ENCODE measurements at places on chromosomes 3 and 15. TPM values are rescaled to one million over a fixed set of nuclear protein-coding genes. Genes with fewer than 3 reads are reported as not detected.
A peak's percentile ranks its signal among the peaks of the same experiment; 100 is the strongest.

GRCh38 chr15:59437142-59437816 is 707 bp upstream of the FAM81A start:
- DNase-seq, result no peak

Gene FOXB1
- not detected for total RNA-seq

GRCh38 chr15:98733098-98733497 is 84.8 kb downstream of the IGF1R start:
- DNase-seq, result no peak

- DNase-seq, result peak; percentile 59
Observed at GRCh38 chr3:61564395-61565059, 3.2 kb downstream of the PTPRG start.

- DNase-seq, result no peak
Observed at GRCh38 chr3:48233542-48233941, 7.4 kb upstream of the ZNF589 start.

Gene MAN2C1
- total RNA-seq, result 70.3 TPM

Gene ATP13A3
- total RNA-seq, result 146 TPM

DNA sequence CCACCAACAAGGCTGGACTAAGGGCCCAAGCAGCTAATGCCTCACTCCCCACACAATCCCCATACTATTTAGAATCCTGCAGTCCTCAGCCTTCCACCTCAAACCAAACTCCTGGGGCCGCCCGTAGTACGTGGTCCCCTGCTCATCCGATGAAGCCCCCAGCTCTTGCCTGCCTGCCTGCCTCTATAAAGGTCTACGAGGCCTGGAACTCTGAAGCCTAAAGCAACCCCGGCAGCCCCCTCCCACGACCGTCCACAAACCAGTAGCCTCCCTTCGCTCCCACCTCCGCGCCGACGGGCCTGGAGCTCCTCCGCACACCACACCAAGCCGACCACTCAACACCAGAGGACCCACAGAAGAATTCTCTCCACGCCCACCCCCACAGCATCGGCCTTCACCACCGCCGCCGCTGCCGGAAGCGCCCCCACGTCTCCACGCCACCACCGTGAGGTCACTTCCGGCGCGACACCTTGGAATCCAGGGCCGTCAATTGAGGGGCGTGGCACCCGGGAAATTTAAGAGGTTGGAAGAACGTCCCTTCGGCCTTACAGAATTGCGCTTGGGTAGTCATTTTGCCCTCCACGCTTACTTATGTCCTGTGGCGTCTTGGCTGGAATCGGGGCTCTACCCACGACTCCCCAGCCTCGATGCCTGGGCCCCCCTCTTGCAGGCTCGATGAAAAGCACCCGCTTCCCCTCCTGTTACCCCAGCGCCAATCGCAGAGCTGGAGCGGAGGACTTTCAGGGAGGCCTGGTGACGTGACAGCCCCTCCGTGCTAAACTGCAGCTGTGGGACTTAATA is at the start of gene EDC3:
EDC3 (minus strand) TSS at position 428 of the 801 bp plus-strand sequence. CDS start 20,900 bp downstream, outside the sequence.
- DNase-seq, result peak; percentile 78

GRCh38 chr3:134028486-134029255 is 1.1 kb downstream of the SLCO2A1 start:
- no peak for DNase-seq

Gene BCL2A1
- total RNA-seq, result 0.94 TPM

DNA sequence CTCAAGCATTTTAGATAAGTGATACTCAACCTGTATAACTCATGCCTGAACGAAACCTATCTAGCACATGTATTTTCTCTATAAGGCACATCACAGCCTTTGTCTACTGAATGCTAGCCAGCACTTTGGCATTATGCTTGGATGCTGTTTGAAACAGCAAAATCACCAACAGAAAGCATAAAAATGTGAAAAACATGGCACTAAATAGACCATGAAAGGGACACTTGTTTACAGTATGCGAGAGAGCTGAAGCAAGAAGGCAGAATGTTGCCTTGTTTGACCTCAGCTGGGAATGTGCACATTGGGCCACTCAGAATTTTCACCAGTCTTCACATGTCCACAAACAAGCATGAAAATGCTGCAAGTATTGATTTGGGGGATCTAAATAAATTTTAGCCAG is 59.5 kb downstream of the MINDY2 start:
- no peak for DNase-seq

Gene MAGI1
- 49.4 TPM for total RNA-seq

GRCh38 chr3:63993653-63994079 is 29.6 kb downstream of the PSMD6 start:
- DNase-seq, result peak; percentile 51

GRCh38 chr15:62847900-62848489 is 194.6 kb upstream of the TPM1 start:
- DNase-seq, result peak; percentile 59

Gene DPPA2
- total RNA-seq, result not detected

- no peak for DNase-seq
Observed at GRCh38 chr15:88814393-88814792, 11.2 kb downstream of the ACAN start.

DNA sequence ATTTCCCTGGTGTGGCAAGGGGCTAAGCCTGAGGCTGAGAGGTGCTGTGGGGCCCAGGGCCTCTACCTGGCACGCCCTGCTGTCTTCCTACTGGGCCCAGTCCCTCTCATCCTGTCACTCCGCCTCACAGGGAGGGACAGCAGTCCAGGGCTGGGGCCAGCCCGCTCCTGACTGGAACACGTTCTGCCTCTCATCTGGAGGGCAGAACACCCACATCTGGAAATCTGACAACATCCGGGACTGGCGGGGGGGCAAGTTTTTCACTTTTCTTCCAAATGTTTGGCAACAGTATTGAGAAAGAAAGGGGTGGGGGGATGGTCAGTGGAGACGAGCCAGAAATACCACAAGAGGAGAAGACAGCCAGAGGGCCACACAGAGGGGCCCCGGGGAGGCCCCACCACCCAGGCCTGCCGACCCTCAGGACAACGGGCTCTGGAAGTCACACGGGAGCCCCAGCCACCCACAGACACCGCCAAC is 1.8 kb upstream of the MYL3 start:
- no peak for DNase-seq

- no peak for DNase-seq
Observed at GRCh38 chr3:126322181-126322967, 34.8 kb downstream of the KLF15 start.

Gene LAMB2
- total RNA-seq, result 47.6 TPM

- no peak for DNase-seq
Observed at GRCh38 chr15:35925275-35926006, 379.5 kb upstream of the DPH6 start.

DNA sequence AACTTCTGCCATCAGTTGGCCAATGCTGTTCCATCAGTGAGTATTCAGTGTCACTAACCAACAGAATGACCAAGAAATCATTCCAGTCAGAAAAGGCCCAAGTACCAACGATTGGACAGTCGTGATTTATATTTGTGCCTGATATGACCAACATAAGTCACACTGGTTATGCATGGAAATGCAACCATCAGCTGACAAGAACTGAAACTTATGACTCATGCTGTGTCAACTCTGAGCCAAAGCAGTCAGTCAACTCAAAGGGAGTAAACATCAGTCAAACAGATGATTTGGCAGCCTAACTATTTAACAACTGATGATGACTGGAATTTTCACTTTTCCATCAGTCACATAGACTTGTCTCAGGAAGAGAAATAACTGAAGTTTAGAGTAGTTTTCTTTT is 142.4 kb downstream of the ANXA2 start:
- DNase-seq, result no peak

- DNase-seq, result no peak
Observed at GRCh38 chr3:352599-352998, 156.0 kb downstream of the CHL1 start.

Gene LDHAL6B
- not detected for total RNA-seq

- no peak for DNase-seq
Observed at GRCh38 chr15:92864127-92864814, 35.9 kb upstream of the CHD2 start.

DNA sequence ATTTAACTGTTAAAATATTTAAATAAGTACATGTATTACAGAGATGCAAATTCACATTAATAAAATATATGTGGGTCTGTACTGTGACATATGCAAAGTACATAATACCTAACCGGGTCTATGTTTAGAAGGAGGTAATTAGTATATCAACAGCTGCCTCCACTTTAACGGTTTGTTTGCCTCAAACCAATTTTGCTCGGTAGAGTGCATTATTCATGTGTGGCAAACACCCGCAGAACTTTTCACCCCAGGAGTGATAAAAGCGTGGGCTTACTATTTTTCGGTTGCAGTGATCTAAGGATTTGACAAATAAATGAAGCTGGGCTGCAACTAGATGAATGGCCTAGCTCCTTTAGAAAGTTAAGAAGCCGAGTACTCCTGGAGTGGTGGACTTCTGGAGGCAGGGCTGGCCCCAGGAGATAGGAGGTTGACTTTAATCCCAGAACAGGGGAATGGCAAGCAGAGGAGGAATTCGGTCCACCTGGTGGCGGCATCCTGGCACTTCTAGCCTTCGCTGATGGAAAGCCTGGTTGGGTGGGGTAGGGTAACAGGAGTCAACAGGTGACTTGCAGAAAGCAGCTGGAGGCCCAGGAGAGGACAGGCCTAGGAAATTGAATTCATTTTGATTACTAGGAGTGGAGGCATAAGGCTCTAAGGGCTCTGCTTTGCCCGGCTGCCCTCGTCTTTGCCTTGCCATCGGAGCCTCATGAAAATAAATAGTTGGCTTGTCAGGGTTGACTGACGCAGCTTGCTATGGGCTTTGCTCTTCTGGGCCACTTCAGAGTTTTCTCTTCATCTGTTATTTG is 2.4 kb downstream of the SLCO3A1 start:
- no peak for DNase-seq

DNA sequence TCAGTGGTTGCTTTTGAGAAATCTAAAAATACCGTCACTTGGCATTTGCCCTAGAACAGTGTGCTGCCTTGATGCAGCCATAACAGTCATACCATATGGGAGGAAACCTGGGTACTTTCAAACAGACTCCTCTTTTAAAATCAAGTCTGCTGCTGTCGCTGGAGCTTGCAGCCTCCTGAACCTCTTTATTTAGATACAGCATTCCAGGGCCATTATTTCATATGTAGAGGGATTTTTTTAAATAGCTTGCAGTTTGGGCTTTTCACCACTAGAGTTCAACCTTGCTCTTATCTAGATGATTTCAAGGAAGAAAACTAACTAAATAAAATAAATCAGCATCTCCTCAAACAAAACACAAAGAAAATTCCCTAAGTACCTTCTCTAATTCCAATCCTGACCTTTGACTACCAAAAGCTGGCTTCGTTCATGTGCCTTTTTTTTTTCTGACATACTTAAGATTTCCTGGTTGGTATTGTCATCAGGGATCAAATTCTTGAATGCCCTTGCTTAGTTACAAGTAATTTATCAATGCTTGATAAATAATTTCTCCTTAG is 111.6 kb downstream of the KBTBD8 start:
- peak; percentile 39 for DNase-seq

DNA sequence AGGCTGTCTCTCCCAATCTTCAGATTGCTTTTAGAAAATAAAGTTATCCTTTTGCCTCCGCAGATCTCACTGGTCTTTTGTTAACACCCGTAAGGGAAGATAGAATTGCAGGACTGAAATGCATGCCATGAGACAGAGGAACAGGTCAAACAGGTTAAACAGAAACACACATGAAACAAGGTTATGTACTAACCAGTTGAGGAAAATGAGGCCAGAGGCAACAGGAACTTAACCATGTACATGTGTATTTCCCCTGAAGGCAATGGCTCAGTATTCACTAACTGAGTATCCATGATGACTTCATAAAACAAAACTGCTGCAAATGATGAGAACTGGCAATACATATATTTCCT is 169.1 kb upstream of the NSMCE3 start:
- DNase-seq, result no peak

Gene SLC7A14
- 7.0 TPM for total RNA-seq

GRCh38 chr3:10933470-10933804 is 59.1 kb upstream of the SLC6A1 start:
- no peak for DNase-seq

DNA sequence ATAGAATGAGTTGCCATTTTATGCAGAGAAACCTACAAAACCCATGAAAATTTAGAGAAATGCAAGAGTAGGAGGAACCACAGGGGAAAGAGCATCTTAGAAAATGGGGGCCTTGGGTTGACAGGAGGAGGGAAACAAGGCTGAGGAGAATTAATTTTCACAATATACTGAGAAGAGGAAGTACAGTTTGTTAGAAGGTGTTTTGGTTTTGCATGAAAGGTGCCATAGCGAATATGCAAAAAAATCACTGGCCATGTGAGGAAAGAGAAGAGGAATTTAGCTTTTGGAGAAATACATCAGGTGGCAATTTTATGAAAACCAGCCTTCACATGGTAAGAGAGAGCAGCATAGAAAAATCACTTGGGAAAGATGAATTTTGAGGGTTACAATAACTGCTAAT is 413.9 kb upstream of the C2CD4B start:
- DNase-seq, result no peak

- no peak for DNase-seq
Observed at GRCh38 chr3:132504375-132504933, 87.2 kb downstream of the DNAJC13 start.

Gene IL17RD
- total RNA-seq, result 38.1 TPM
